ENCODE measurements at places on chromosomes 1 and 21.

DNA sequence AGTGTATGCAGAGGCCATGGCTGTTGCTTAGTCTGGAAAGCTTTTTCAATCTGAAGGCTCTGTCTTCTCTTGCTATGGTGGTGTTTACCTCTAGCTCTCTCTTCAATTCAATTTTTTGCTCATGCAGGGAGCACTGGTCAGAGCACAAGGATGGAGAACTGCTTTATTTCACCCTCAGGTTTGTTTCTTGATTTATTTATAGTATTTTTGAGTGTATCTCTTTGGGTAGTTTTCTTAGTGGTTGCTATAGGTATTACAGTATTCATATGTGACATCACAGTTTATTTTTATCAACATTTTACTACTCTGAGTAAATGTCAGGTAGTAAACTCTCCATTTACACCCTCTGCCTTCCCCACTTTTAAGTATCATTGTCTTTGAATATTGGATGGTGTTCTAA is 147.9 kb downstream of the RASAL2 start:
- no peak for DNase-seq

- no peak for DNase-seq
Observed at GRCh38 chr21:44838039-44838895, 20.4 kb upstream of the SUMO3 start.

GRCh38 chr1:8562881-8563865 is 245.3 kb downstream of the SLC45A1 start:
- peak; percentile 89 for DNase-seq

DNA sequence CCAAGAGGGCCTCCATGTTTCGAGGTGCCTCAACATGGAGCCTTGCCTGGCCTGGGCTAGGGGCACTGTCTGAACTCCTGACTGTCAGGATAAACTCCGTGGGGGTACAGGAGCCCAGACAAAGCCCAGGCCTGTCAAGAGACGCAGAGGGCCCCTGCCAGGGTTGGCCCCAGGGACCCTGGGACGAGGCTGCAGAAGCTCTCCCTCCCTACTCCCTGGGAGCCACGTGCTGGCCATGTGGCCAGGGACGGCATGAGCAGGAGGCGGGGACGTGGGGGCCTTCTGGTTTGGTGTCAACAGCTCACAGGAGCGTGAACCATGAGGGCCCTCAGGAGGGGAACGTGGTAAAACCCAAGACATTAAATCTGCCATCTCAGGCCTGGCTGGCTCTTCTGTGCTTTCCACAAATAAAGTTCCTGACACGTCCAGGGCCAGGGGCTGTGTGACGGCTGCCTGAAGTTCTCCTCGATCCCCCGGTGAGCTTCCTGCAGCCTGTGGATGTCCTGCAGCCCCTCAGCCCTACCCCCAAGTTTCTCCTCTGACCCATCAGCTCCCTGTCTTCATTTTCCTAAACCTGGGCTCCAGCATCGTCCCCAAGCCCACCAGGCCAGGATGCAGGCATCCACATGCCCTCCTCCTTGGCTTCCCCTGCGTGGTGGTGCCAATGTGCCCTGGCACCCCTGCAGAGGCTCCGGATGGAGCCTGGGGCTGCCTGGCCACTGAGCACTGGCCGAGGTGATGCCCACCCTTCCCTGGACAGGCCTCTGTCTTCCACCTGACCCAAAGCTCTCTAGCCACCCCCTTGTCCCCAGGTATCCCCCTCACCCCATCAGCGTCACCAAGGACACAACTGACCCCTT is 12.8 kb upstream of the LRRC3 start:
- DNase-seq: no peak

DNA sequence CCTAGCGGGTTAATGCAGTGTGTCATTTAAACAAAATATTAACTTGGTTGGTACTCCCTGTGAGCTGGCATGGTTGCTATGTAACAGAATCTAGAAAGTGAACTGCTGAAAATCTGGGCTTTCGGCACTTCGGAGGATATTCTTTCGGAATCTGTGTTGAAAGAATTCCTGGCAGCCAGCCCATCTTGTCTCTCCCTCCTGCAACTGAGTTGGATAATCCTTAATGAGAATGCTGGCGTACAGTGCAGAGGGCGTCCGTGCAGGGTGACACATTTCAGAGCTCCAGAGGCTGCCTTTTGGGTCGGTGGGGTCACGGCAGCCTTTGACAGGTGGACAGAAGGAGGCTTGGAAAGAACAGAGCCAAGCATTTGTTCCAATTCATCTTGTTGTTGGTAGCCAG is 3.7 kb downstream of the KAZN start:
- peak; percentile 41 for DNase-seq

- DNase-seq: peak; percentile 89
Observed at GRCh38 chr1:51238034-51238403, 1.9 kb downstream of the RNF11 start.

DNA sequence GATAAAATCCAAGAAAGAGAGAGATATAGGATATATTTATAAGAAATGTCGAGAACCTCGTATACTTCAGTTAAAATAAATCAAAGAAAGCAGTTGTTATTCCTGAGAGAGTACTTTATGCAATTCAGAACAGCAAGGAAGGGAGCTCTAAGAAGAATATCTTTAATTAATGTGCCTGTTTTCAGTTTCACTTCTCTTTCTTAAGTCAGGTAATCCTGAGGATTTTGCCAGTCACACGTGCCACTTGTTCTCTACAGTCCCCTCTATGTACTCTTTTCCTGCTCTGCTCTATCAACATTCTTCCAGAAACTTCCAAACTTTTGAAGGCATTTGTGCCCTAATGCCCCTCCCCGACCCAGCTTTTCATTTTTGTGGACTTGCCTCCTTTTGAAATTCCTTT is 211.9 kb downstream of the AKT3 start:
- DNase-seq: no peak

- no peak for DNase-seq
Observed at GRCh38 chr1:16023050-16023653, 1.3 kb downstream of the CLCNKA start.

GRCh38 chr1:245673881-245674414 is 519.2 kb downstream of the KIF26B start:
- no peak for DNase-seq

DNA sequence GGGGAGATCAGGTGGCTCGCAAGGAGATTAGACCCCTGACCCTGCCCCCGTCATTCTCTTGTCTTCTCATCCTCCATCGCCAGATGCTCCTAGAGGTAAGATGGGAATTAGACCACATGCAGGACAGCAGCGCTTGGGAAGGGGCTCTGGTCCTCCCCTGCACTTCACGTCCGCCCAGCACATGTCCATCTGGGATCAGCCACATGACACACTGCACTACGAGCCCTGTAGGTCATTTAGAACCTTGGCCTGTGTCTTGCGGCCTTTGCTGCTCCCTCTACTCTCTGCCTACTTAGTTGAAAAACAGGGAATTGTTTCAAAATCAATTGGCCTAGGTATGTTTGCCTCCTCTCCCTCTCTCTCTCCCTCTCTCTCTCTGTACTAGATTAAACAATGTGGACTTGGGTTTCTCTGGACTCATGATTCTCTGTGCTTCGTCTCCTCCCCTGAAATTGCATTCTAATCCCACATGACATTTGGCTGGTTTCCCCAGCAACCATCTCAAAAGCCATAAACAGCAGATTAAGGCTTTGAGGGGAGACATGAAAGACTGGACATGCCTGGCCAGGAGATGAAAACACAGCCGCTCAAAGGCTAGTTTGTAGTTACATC is 3.8 kb upstream of the NCMAP start:
- peak; percentile 95 for DNase-seq

DNA sequence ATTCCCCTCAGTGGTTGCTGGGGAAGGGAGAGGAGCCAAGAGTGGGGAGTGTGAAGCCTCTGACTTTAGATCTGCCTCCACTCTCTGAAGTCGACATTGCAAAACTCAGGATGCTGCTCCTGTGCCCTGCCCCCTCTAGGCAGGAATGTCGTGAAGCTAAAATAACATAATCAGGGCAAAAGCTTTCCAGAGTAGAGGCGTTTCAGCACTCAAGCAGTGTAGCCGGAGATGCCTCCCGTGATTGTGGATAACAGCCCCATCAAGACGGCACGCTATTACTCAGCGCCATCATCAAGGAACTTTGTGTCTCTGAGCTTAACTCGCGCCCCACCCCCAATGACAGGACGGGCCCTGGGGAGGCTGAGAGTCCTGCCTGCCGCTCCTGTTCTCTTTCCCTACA is 60.0 kb downstream of the FBXO2 start:
- peak; percentile 41 for DNase-seq

DNA sequence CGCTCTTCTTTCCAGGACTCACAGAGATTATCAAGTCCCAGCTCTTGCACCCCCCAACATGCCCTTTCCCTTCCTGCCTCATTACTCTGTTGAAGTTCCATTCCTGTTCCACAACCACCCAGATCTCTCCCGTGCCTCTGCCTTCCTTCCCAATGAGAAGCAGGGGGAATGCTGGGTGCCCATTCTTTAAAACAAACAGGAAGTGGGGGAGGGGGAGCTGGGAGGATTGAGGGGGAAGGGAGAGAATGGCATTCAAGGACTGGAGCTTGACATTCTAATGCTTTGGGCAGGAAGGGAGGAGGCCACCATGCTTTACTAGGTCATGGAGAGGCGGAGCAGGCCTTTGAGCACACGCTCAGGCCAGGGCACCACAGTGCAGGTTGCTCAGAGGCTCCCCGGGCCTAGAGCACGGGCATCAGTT is 150.3 kb upstream of the IRF2BP2 start:
- no peak for DNase-seq

- DNase-seq: no peak
Observed at GRCh38 chr1:165857046-165857801, 29.8 kb downstream of the UCK2 start.

GRCh38 chr1:223258751-223259198 is 105.2 kb downstream of the SUSD4 start:
- DNase-seq: no peak

DNA sequence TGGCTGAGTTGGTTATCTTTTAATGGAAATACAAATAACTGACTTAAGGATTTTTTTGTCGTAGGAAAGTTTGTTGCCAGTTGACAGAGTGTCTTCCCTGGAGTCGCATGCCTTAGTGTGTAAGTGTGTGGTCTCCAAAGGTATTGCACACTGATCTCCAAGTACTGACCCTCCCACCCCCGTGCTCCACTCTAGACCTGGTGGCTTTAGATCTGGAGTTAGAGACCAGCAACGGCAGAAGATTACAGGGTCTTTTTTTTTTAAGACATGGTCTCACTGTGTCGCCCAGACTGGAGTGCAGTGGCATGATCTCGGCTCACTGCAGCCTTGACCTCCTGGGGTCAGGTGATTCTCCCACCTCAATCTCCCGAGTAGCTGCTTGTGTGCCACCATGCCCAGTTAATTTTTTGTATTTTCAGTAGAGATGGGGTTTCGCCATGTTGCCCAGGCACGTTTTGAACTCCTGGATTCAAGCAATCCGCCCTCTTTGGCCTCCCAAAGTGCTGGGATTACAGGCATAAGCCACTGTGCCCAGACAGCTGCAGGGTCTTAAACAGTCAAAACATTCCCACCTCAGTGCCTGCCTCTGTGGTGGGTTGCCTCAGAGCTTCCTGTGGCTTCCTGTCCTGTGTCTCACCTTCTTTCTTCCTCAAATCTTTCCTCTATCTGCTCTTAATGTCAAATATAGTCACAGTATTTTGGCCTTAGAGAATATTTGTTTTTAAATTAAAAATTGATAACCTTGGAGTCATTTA is 6.9 kb downstream of the TRAPPC10 start:
- DNase-seq: peak; percentile 95

DNA sequence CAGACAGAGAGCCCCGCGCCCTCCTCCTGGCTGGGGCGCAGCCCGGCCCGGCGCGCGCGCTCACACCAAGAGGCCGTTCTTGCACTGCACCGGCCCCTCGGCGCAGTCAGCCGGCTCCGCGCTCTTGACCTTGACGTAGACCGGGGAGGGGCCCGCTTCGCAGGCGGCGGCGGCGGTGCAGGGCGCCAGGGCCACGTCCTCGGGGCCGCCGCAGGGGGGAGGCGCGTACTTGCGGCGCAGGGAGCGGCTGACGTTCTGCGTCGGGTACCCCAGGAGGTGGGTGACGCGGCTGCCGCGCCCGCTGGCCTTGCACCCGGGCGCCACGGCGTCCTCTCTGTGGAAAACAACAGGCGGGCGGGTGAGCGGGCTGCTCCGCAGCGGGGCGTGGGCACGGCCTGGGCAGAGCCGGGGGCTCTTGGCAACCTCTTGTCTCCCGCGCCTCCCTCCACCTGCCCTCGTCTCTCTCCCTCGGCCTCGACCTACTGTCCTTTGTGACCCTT is 7.7 kb downstream of the VSIG8 start:
- peak; percentile 67 for DNase-seq

DNA sequence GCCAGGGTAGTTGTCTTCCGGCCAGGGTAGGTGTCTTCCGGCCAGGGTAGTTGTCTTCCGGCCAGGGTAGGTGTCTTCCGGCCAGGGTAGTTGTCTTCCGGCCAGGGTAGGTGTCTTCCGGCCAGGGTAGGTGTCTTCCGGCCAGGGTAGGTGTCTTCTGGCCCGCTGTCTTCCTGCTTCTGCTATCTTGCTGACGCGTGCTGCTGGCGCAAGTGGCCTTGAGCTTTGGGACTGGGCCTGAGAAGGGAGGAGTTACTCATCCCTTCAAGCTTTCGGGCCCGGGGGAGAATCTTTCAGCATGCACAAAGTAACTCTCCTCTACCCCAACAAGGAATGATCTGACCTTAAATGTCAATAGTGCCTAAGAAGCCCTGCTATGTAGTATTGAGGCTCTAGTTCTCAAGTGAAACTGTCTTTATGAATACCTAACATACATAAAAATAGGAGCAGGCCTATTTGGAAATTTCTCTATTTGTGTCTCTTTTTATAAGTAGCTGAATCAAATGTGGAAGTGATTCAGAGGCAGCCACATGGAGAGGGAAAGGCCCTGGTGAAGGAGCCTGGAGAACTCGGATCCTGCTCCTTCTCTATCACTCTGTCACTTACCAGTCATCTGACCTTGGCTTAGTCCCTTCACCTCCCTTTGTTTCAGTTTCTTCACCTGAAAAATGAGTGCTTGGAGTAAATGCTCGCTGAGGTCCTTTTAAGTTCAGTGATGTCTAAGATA is 65.6 kb downstream of the RGL1 start:
- no peak for DNase-seq

DNA sequence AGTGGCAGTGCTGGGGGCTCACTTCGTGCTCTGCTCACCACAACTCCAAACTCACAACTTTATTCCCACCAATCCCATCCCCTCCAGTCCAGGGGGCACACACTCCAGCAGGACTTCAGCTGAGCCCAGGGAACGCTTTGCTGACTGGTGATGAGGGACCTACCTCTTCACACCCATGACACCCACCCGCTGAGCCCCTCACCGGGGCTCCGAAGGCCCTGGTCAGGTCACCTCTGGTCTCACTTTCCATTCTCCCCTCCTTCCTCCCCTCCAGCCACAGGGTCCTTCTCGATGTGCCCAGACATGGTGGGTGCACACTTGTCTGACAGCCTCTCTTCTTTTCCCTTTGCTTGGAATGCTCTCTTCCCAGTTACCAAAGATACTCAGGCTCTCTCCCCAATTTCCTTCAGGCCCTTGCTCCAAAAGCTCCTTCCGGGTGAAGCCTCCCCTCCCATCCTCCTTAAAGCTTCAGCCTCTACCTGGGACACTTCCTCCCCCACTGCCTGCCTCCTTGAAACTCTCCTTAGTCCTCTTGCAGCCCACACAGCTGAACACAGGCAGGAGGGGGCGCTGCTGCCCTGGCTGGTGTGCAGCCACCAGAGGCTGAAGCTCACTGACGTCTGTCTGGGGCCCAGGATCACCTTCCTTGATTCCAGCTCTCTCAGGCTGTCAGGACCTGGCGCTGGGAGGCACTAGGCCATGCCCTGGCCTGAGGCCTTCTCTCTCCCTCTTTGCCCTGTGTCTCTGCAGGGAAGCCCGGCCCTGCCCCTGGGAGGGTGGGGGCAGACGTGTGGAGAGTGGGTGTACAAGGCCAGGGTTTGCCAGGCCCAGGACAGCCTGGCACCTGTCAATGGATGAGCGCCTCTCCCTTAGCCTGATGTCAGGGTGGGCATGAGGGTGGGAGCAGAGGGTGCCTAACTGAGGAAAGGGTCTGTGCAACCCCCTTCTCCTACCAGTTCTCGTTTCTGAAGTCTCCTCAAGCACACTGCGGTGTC is 1.6 kb downstream of the KCNE1 start:
- peak; percentile 80 for DNase-seq

- DNase-seq: no peak
Observed at GRCh38 chr1:234368320-234369032, 4.8 kb upstream of the COA6 start.
